ENCODE measurements at places on chromosomes 12 and 14.

DNA sequence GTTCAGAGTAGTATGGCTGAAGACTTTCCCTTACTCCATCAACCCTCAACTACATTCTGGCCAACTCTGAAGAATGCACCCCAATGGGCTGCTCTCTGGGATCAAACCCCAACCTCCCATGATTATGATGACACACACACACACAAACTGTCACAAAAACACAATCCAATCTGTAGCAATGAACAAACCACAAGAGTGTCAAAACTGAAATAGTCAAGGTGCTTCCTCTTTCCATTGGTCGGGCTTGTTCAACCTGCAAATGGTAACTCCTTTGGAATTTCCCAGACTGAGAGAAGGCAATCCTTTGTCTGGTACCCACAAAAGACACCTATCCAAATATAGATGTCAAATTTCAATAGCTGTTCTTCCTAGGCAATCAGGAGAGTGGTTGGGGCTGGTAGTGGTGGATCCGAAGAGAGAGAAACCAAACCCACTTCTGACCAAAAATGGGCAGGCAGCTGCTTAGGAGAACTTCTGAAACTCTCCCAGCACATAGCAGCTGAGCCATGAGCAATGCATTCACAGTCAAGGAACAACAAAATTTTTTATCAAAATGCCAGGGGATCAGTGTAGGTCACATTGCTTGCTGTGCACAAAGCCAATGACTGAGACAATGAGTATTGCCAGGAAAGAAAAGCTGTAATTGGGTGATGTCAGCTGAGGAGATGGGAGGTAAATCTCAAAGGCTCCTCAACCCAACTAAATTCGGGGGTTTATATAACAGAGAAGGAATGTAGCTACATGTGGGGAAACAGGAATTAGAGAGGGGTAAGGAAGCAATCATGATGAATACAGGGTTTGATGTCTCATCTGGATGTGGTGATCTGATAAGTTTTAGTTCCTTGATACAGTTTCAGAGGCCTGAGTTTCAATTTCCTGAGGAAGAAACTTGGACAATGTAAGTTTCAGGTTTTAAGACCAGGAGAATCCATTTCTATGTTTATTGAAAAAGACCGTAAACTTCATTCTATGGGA is 191.4 kb downstream of the KITLG start:
- DNase-seq, result no peak

- no peak for DNase-seq
These were observed 1.2 kb downstream of the CLIP1 start for GRCh38 chr12:122421187-122421820.

DNA sequence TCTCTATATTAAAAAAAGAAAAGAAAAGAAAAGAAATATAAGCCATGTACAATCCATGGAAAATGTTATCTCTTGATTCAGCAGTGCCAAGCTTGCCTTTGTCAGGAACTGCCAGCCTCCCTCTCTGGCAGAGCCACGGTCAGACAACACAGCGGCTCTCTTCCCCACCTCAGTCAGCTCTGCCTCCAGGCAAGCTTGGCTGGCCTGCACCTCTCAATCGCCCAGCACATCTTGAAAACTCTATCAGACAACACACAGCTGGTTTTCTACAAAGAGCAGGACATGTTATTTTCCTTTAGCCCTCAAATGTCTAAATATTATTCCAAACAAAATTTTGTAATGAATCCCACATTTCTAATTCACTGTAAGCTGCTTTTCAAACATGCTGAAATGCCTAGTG is 20.0 kb upstream of the GCH1 start:
- DNase-seq, result no peak

DNA sequence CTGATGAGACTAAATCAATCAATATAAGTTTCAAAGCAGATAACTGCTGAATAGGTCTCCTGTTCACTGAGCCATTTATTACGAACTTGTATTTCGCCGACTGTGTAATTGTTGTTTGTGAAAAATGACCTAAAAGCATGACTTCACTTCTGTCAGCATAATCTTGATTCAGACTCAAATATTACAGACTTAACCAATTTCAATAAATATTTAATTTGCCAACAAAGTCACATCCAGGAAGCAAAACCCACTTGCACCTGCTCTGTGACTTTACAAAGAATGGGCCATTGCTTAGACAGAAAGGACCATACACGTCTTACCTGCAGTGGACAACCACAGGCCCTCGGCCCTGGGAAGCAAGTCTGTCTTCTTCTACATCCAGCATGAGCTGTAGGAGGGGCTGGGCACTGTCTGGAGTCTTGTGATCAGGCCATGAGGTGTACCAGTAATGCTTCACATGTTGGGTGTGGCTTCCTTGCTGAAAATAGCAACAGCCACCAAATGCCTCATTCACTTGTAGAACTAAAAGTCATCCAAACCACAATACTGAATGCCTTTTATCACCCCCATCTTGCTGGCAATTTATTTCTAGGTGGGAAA is 23.5 kb upstream of the PTPRB start:
- no peak for DNase-seq

- no peak for DNase-seq
These were observed 174.3 kb upstream of the PWP1 start for GRCh38 chr12:107511292-107511691.
